ENCODE measurements at places on chromosomes 13 and 19.

- DNase-seq = no peak
These were observed 359.8 kb upstream of the HTR2A start for GRCh38 chr13:47256618-47257017.

GRCh38 chr19:23286477-23286876, 36.3 kb upstream of the ZNF724 start:
- no peak for DNase-seq

GRCh38 chr19:13963603-13964105, 11.3 kb downstream of the DCAF15 start:
- DNase-seq = no peak

- DNase-seq = peak; percentile 69
These were observed 18.5 kb downstream of the SLC27A1 start for GRCh38 chr19:17488593-17489391.

- no peak for DNase-seq
These were observed 78.6 kb downstream of the SPACA7 start for GRCh38 chr13:112454648-112455334.

- no peak for DNase-seq
These were observed 98.8 kb upstream of the TMTC4 start for GRCh38 chr13:100773429-100773828.

DNA sequence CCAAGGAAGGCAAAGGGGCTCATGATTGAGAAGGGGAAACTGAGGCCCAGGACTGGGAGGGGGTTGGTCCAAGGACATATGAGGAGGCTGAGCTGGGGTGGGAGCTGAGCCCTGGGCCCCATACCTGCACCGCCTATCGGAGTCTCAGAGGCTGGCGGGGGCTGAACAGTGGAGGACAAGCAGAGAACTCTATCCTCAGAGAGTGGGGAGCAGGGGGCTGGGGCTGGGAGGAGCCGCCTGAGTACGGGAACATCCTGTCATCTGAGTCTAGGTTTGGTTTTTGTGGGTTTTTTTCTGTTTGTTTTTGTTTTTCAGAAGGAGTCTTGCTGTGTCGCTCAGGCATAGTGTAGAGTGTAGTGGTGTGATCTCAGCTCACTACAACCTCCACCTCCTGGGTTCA, 6.2 kb downstream of the ARRDC2 start:
- DNase-seq = no peak

GRCh38 chr13:113816254-113816929, 47.5 kb downstream of the GAS6 start:
- DNase-seq = no peak

- no peak for DNase-seq
These were observed 55.4 kb upstream of the UBL3 start for GRCh38 chr13:29905845-29906244.

DNA sequence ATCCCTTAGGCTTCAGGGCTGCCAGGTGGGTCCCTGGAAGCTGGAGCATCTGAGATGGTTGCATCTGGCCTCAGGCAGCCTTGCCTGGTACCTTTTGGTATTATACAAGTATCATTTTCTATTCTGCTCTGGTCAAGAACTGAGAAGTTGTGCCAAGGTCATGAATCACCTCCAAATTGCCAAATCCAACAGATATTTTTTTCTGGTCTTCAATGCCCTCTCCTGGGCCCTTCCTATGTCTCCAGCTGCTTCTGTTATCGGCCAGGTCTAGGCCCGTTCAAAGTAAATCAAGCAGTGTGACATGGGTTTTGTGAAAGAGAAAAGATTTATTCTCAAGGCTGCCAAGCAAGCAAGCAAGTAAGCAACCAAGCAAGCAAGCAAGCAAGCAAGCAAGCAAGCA, 271.1 kb upstream of the MAB21L1 start:
- no peak for DNase-seq

DNA sequence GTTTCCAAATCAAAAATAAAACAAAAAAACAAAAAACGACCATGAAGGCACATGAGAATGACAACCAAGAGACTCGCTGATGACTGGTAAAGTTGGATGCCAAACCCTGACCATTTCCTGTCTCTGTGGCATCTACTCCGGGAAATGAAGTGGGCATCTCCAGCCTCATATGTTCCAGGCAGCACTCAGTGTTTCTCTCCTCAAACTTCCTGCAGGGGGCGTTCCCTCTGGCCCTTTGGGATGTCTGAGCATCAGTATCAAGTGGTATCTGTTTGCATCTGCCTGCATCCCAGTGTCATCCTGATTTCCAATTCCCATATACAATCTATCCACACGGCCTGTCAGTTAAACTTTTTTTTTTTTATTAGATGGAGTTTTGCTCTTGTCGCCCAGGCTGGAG, 9.8 kb upstream of the SIGLEC12 start:
- no peak for DNase-seq

DNA sequence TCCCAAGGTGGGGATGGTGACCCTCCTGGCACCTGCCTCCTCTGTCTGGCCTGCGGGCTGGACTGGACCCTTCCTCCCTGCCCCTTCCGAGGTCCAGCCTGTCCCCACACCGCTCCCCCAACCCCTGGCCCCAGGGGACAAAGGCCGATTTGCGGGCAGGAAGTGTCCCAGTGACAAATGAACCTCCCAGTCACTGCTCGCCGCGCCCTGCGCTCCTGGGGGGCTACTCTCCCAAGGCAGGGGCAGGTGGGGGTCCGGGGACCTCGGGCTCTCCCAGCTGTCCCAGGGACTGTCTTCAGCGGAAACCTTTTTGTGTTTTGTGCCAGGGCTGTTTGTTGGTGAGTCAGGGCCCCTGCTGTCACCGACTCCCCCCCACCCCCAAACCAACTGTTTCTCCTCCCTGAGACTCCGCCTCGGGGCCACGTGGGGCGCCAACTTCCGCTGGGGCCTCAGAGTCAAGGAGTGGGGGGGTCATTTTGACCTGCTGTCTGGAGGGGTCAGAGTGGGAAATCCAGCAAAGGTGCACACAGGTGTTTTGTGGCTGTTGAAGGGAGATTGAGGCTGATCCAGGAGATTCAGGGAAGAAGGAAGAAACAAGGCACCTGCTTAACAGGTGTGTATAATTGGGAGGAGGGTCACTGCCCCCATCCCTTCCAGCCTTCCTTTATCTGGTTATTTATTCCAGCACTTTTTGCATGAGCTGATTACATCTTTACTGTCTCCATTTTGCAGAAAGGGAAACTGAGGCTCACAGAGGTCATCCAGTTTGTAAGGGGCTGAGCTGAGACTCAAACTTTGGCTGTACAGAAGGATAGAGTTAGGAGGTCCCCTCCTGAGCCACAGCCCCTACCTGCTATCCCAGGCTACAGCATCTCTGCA, 831 bp downstream of the PGPEP1 start:
- peak; percentile 50 for DNase-seq

- no peak for DNase-seq
These were observed 19.2 kb downstream of the ADGRE1 start for GRCh38 chr19:6906559-6907060.

GRCh38 chr19:48961673-48962028, 3.5 kb upstream of the FTL start:
- DNase-seq = no peak

DNA sequence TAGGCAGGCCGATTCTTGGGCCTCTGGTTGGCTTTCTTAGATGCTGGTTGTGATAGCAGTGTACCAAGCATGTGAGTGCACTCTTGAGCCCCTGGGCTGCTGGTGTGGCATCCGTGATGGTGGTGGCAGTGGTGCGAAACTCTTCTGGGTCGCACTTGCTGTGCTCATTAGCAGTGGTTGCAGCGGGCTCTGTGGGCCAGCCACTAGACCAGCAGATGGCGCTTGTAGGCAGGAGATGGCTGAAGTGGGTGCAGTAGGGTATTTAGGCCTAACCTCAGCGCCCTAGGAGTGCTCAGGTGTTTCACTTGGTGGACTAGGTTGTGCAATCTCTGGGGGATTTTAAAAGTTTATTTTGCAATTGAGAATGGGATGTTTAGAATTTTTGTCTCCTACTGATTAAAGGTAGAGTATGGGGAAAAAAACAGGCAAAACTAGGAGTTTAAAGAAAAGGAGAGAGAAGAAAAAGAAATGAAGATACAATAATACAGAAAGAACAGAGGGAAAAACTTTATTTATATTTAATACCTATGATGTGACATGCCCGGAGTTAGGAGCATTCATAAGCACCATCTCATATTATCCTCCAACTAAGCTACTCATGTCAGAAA, 4.3 kb upstream of the ZNF17 start:
- DNase-seq = peak; percentile 63

DNA sequence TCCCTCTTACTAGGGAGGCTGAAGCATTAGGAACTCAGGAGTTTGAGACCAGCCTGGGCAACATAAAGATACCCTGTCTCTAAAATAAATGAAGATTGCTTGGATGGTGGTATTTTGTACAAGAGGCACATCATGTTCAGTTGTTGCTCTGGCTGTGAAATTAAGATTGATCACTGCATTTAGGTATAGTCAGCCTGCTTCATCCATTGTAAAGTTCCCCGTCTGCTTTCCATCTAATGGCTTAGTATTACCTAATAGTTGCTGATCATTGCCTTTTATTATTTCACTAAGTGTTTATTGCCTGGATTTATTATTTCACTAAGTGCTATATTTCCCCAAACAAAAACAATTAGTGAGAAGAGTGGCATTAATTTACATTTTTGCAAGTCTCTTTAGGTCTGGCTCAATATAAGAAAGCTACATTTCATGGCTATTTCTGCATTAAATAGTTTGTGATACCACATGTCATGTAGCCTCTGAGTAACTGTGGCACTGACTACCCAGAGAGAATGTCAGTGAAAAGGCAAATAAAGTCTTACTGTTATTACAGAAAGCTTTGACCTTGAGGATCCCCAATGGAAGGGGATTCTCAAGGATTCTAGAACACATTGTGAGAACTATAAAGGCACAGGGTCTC, 45.0 kb upstream of the ZMYM5 start:
- no peak for DNase-seq

DNA sequence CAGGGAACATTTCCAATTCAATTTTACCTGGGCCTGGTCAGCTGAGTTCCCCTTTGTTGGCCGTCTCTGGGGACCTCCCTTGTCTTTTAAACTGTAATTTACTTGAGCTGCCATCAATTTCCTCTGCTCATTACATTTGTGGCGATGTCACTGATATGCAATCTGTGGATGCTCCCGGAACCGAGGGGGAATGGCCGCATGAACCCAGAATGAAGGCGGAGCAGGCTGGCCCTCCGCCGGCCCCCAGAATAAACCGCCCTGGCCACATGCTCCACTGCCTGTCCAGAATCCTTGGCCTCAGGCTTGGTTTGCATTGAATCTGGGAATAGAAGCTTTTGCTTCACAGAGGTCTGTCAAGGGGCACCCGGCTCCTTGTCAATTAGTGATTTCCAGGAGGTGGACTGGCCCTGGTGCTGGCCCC, 276.8 kb downstream of the TEX29 start:
- DNase-seq = no peak

GRCh38 chr13:101152184-101152583, 264.1 kb downstream of the NALCN start:
- DNase-seq = no peak

DNA sequence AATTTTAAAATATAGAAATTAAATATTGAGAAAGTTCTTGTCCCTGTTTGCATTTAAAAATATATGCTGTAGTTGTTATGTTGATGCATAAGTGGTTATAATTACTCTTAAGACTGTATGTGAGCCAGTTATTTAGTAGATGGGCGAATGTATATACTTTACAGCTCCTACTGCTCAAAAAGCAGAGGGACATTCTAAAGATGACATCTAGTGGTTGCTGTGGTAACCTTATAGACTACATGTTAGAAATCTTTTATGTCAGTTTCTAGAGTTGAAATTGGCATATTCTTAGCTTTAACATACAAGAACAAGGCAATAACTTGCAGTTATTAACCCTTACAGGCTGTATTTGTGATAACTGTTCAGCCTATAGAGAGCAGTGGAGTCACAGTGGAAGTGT, 160.5 kb downstream of the OLFM4 start:
- DNase-seq = no peak

GRCh38 chr19:41367848-41368301, 3.9 kb upstream of the B9D2 start:
- no peak for DNase-seq

DNA sequence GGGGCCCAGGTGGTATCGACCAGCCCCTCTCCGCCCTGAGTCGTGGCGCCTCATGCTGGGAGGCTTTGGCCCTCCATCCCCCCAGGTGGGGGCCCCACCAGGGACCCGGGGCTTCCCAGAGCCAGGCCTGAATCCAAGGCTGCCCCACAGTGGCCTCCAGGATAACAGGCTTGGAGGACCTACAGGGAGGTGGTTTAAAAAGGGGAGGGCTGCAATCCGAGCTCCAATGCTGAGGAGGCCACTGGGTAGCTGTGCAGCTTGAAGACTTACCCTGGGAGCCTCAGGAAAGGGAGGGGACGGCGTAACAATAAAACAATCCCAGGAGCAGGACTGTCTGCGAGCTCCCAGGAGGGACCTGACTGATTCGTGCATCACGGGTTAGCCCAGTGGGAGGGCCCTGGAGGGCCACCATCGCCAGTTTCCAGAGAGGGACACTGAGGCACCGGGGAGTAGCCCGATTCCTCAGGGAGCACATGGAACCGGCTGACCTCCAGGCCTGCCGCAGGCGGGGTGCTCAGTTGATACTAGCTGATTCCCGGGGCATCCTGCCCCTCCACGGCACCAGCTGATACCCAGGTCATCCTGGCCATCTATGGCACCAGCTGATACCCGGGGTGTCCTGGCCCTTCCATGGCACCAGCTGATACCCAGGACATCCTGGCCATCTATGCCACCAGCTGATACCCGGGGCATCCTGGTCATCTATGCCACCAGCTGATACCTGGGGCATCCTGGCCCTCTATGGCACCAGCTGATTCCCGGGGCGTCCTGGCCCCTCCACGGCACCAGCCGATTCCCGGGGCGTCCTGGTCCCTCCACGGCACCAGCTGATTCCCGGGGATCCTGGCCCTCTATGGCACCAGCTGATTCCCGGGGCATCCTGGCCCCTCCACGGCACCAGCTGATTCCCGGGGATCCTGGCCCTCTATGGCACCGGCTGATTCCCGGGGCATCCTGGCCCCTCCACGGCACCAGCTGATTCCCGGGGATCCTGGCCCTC, 3.7 kb upstream of the C2CD4C start:
- no peak for DNase-seq

DNA sequence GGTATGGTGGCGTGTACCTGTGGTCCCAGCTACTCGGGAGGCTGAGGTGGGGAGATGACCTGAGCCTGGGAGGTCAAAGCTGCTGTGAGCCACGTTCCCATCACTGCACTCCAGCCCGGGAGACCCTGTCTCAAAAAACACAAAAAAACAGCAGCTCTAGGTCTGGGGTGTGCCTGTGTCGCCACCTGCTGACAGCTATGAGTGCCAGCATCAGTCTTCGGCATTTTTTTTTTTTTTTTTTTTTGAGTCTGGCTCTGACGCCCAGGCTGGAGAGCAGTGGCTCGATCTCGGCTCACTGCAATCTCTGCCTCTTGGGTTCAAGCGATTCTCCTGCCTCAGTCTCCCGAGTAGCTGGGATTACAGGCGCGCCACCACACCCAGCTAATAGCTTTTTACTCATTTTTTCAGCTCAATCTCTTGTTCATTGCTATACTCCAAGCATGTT, 10.1 kb downstream of the AP2S1 start:
- DNase-seq = peak; percentile 37

DNA sequence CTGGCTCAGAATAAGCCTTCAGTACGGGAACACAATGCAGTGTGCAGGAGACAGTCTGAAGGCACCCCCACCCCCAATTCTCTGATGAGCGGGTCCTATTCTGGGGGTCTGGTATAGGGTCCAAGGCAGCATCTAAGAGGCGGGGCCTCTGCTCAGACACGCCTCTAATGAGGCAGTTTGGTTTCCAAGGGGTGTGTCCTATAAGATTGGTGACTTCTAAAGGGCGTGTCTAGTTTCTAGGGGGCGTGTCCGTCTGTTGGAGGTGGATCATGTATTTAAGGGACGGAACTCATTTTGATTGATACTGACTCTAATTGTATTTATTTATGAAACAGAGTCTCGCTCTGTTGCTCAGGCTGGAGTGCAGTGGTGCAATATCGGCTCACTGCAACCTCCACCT, 8.7 kb downstream of the FIZ1 start:
- no peak for DNase-seq

- DNase-seq = peak; percentile 45
These were observed 21.0 kb downstream of the TNFSF9 start for GRCh38 chr19:6551607-6552450.
